ENCODE measurements at places on chromosomes 13 and 19. TPM values are rescaled to one million over a fixed set of nuclear protein-coding genes. Genes with fewer than 3 reads are reported as not detected.

DNA sequence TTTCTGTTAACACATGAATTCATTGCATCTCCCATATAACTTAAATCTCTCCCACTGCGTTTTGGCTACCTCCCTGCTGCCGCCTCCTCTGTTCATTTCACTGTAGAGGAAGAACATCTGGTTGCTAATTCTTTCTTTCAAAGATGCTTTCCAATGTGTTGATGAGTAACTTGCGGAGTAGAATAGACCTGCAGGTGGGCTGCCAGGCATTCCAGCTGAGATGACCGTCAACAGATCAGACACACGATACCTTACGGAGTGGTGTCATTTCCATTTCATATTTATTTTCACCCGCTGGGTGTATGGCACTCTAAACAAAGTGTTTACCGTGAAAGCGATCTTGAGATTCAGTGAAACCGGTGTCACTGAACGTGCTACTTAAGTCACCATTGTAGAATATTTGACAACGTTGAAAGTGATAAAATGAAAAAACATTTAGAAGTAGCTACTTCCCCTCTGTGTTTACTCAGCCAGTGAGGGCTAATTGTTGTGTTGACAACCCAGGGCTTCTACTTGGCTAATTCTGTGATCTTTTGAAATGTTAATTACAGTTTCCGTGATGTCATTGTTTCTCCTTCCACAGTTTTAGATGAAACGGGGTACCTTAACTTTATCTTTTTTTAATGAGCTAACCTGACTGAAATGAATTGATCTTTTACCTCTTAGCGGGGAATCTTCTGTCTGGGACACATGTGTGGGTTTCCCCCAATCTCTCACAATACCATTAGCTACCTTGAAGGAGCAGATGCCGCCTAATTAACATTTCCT lies 228.5 kb upstream of the ARGLU1 start:
- no peak for DNase-seq

DNA sequence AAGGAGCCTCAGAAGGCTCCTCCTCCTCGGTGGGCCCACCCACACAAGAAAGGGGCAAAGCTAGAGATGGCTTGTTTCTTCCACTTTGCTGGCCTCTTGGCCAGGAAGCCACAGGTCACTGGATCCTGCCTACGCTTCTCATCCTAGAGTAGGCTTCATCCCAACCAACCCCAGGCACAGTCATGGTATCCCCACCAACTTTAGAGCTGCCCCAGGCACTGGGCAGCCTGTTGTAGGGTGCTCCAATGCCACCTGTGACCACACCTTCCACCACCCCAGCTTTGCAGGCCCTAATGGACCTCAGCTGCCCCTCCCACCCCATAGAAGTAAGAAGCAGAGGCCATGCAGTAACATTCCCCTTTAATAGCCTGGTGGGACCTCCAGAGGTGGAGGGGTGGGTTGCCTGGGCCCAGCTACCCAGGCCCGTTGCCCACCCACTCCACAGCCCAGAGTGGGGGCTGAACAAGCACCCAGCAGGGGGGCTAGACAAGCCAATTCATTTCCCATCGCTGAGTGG lies 522 bp upstream of the CHMP2A start:
- peak; percentile 14 for DNase-seq

GRCh38 chr13:68190818-68191217 lies 960.7 kb upstream of the PCDH9 start:
- DNase-seq, result no peak

GRCh38 chr13:30675717-30676116 lies 58.0 kb downstream of the USPL1 start:
- DNase-seq, result no peak

The ZFP30 gene
- total RNA-seq, result 7.7 TPM

DNA sequence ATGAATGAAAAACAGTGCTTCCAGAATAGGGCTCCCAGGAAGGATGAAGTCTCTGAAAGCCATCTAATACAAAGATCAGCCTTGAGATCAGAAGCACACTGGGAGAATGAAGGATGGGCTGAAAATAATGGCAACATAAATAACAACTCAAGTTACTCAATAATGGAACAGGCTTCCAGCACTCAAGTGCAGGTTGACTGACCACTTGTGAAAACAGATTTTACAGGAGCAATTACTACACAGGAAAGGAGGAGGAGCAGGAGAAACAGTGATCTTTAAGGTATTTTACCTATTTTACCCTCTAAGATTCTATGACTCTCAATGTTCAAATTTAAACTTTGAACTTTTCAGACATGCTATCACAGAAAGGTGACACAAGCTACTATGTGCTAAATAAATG lies 106.0 kb downstream of the USP12 start:
- DNase-seq, result no peak

DNA sequence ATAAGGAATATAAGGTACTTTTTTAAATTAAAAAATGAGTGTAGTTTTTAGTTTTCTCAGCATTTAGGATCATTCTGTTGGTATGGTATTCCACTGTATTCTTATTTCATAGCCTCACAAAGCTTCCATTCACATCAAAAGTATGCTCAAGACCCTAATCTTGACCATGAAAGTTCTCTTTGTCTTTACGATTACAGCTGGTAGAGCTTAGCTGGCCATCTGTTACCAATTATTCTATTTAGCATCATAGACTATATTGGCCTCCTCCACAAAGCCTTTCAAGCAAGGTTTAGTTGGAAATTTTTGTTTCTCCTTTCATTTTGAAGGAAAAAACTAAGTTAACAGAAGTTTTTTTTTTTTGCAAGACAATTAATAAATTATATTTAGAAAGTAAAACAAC lies 245.1 kb downstream of the KCTD12 start:
- no peak for DNase-seq

The C13orf46 gene
- 0.33 TPM for total RNA-seq

The CEACAM7 gene
- 0.16 TPM for total RNA-seq

GRCh38 chr19:12856653-12857052 lies 18.3 kb downstream of the MAST1 start:
- no peak for DNase-seq

Data from left ventricle myocardium inferior (tissue), 1 donor.